NCI-H1436 (cell line): ENCODE measurements at places on chromosomes 2 and 18.

GRCh38 chr2:58289029-58289428, 47.9 kb upstream of the FANCL start:
- no peak for DNase-seq

DNA sequence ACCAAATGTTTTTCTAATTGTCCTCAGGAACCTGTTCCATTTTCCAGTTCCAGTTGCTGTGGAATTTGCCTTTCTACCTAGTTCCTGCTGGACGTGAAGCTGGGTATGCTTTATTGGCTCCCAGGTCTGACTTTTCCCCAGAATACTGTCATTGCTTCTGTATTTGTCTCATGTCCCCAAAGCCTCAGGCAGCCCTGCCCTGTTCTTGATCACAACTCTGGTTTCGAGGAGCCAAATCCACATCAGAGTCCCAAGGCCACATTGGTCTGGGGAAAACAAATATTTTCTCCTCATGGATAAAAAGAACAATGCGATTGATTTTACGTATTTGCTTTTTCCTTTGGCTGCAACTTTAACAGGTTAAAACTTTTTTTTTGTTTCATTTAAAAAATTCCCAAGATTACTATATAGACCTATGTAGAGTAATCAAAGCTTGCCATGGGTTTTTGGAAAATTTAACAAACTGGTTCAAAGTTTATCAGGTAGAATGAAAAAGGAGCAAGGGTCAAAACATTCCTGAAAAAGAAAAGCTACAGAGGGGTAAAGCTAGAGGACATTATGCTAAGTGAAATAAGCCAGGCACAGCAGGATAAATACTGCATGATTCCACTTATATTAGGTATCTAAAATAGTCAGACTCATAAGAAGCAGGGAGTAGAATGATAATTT, 85.2 kb downstream of the MDH1 start:
- no peak for DNase-seq

DNA sequence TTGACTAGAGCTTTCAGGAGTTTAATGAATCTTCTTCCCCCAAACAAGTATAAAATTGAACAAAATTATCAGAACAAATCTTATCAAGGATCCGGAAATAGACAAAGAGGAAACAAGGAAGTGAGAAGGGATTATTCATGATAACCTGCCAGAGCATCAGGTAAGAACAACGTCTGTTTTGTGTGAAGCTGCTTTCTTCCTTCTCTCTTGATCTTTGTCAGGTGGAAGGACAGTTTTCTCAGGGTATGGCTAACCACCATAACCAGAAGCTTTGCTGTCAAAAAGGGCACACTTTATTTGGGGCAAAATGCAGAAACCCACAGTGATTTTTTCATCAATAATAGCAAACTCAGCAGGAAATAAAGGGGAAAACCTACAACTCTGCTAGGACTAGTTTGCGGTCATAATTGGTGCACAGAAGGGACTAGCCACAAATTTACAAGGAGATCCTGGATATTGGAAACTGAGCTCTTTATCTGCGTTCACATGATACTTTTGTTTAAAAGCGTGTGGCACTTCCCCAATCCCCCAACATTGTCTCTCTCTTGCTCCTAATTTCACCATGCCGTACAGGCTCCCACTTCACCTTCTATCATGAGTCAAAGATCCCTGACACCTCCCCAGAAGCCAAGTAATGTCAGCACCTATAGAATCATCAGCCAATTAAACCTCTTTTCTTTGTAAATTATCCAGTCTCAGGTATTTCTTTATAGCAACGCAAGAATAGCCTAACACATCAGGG, 124.2 kb downstream of the FSIP2 start:
- DNase-seq, result no peak

- no peak for DNase-seq
Measured at GRCh38 chr2:16296038-16296290, 355.6 kb downstream of the MYCN start.

DNA sequence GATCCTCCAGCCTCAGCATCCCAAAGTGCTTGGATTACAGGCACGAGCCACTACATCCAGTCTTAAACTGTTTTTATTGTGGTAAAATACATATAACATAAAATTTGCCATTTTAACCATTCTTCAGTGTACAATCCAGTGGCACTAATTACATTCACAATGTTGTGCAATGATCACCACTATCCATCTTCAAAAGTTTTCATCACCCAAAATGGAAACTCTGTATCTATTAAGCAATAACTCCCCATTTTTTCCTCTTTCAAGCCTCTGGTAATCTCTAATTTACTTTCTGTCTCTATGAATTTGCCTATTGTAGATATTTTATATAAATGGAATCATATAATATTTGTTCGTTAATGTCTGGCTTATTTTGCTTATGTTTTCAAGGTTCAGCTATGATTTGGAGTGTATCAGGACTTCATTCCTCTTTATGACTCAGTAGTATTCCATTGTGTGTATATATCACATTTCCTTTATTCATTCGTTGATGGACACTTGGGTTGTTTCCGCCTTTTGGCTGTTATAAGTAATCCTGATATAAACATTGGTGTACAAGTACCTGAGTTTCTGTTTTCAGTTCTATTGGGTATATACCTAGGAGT, 71.8 kb downstream of the GFPT1 start:
- DNase-seq, result no peak

DNA sequence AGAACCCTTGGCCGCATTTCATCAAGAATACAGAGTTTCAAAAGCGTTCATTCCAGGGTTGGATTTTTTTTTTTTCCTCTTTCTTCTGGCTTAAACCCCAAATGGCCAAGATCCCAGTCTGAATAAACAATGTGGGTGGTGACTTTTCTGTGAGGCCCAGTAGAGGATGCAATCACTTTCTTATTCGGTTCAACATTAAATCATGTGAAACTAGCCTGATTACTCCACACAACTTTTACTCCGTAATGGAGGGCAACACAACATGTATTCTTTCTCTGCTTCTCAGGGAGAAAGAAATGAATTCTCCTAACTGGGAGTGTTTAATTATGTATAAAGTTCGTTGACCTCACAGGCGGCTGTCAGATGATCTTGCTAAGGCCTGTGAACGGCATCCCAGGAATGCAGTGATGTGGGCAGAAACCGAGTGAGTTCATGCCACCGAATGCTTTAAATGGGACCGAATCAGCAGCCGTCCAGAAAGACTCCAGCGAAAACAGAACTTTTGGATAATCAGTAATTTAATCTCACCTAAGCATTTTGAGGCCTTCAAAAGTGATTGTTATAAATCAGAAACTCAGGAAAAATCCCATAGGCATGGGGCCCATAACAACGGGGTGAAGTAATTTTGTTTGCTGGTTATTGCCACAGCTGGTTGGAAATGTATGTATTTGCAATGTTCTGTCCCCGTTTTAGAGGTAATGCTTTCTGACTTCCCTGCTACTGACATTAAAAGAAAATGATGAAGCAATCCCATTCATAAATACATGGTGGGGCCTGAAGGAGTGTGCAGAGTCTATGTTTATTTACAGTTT, 81.5 kb downstream of the BCL2 start:
- DNase-seq, result no peak

DNA sequence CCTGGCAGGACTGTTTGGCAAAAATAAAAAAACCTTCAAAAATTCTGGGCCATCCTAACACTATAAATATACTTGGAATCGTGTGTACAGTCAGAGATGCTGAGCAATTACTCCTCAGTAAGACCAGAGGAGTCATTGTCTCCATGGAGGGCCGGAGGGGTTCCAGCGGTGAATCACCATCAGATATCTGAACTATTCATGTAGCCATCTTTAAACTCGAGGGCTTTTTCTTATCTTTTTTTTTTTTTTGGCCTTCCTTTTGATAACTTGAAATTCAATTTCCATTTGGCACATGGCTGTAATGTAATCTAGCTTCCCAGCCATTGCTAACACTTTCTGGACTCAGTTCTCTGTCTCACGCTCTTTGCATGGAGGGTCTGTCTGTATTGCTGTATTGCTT, 7.4 kb upstream of the FHL2 start:
- DNase-seq, result no peak

GRCh38 chr2:141455211-141455826, 675.5 kb downstream of the LRP1B start:
- no peak for DNase-seq

DNA sequence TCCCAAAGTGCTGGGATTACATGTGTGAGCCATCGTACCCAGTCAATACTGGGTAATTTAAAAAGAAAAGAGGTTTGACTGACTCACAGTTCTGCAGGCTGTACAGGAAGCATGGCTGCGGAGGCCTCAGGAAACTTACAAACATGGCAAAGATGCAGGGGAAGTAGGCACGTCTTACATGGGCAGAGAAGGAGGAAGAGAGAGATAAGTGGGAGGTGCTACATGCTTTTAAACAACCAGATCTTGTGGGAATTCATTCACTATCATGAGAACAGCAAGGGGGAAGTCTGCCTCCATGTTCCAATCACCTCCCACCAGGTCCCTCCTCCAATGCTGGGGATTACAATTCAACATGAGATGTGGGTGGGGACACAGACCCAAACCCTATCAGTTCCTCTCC, 192.5 kb downstream of the ATAD2B start:
- no peak for DNase-seq

DNA sequence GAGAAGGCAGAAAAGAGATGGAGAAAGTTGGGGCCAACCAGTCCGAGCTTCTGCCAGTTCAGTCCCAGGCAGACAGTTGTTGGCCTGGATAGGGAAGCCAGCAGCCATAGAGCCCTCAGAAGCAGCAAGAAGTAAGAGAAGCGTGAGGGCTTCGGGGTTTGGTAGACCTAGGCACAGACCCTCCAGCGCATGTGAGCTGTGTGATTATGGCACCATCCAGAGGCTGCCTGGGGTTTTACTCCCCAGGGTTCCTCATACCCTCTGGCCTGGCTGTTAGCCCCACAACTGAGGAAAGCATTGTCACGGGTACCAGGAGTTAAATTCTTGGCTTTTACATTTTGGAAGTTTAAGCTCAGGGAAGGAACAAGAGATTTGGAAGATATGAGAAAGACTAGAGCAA, 93.7 kb upstream of the RAB6C start:
- DNase-seq, result no peak

DNA sequence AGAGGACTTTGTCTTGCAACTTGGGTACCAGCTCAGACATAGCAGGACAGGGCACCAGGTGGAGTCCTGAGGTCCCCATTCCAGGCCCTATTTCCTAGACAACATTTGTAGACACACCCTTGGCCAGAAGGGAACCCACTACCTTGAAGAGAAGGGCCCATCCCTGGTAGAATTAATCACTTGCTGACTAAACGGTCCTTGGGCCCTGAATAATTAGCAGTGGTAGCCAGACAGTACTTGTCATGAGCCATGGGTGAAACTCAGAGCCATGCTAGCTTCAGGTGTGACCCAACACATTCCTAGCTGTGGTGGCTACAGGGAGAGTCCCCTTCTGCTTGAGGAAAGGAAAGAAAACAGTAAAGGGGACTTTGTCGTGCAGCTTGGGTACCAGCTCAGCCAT, 28.5 kb upstream of the ACTR2 start:
- DNase-seq, result no peak

GRCh38 chr2:238151628-238152235, 7.0 kb upstream of the ERFE start:
- no peak for DNase-seq

DNA sequence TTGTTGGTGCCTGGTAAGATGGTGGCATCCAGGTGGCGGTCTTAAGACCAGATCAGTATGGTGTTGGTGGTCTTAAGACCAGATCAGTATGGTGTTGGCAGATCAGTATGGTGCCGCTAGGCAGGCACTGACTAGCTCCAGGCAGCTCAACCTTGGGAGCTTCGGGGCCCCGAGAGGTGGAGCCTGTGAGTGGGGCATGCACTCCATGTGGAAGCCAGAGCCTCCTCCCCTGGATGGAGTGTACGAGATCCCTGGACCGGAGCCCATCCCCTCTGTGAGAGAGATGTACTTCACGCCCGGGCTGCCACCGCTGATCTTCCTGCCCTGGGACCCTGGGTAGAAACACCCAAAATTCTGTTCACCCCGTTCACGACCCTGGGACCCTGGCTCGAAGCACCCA, 19.0 kb downstream of the MALT1 start:
- DNase-seq, result no peak

- DNase-seq, result no peak
Measured at GRCh38 chr2:178143481-178143880, 31.2 kb downstream of the RBM45 start.

GRCh38 chr18:7370375-7370774, 139.5 kb downstream of the LRRC30 start:
- no peak for DNase-seq

GRCh38 chr2:166610913-166611305, 116.9 kb upstream of the SCN7A start:
- no peak for DNase-seq

DNA sequence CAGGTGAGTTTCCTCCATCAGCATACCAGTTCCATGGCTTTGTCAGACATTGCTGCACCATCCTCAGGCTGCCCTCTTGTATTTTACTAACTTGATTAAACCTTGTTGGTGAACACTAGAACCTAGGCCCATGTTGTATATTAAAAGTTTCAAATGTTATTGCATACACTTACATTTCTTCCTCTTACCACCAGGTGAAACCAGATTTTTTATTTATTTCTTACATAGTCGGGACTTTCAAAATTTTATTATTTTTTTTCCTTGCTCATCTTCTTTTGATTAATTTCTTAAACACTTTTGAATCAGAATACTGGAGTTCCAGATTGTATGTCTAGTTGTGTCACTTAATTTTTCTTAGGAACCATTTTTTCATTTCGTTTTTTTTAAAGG, 5.9 kb downstream of the CERS6 start:
- no peak for DNase-seq

GRCh38 chr18:62018759-62019041, 125.9 kb upstream of the RNF152 start:
- no peak for DNase-seq
